Uterine smooth muscle cell (primary cell): ENCODE measurements at places on chromosomes 1 and 21. TPM values are rescaled to one million over a fixed set of nuclear protein-coding genes. Genes with fewer than 3 reads are reported as not detected.

Gene CFAP74
- not detected in 2 replicates for total RNA-seq

Gene TNFRSF8
- total RNA-seq: 0.37 and 0.89 TPM in 2 replicates

Gene AMY1A
- not detected in 2 replicates for total RNA-seq

Gene CGN
- 0.11 and 0.12 TPM in 2 replicates for total RNA-seq

Gene SLC45A3
- total RNA-seq: 1.9 and 2.0 TPM in 2 replicates

Gene SLC25A34
- 0.44 and 0.62 TPM in 2 replicates for total RNA-seq

Gene SPATA17
- 0.33 and 0.50 TPM in 2 replicates for total RNA-seq

Gene LCK
- not detected in 2 replicates for total RNA-seq

Gene EDARADD
- total RNA-seq: 0.25 and 0.55 TPM in 2 replicates

Gene HSPG2
- 92.9 and 187 TPM in 2 replicates for total RNA-seq

Gene CEP170
- 150 and 251 TPM in 2 replicates for total RNA-seq

Gene OBSCN
- 10.7 and 31.2 TPM in 2 replicates for total RNA-seq

Gene CEPT1
- total RNA-seq: 50.5 and 54.7 TPM in 2 replicates

Gene TNFRSF18
- 0.12 TPM in 1 of 2 replicates, not detected in the other for total RNA-seq

Gene SPRR2E
- total RNA-seq: not detected in 2 replicates

Gene RPTN
- total RNA-seq: not detected in 2 replicates

Gene KLHDC8A
- not detected in 2 replicates for total RNA-seq

Gene GNG4
- 2.7 and 3.0 TPM in 2 replicates for total RNA-seq

Gene C8A
- total RNA-seq: not detected in 2 replicates

Gene TMEM240
- 3.3 and 7.2 TPM in 2 replicates for total RNA-seq
